Caki2 (cell line): ENCODE measurements at places on chromosomes 7 and 10. TPM values are rescaled to one million over a fixed set of nuclear protein-coding genes. Genes with fewer than 3 reads are reported as not detected.

Gene PLEKHS1
- total RNA-seq: not detected in 2 replicates

Gene ELN
- total RNA-seq: 0.27 TPM in 1 of 2 replicates, not detected in the other

DNA sequence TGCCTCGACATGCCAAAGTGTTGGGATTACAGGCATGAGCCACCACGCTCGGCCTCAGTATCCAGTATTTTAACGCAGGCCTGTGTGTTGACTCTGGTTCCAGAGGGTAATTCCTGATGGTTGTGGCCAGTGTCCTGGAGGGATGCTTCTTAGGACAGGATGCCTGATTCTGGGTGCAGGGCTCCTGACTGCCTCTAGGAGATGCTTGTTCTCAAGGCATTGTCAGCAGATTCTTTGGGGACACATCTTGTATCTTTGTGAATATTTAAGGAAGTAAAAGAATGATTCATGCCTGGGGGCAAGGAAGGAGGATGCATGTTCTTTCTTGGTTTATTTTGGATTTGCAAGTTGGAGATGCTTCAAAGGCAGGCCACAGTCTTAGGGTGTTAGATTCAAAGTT is 2.2 kb downstream of the ZDHHC4 start:
- no peak for DNase-seq

Gene SPDYE5
- total RNA-seq: not detected in 2 replicates

Gene NODAL
- total RNA-seq: not detected in 2 replicates

Gene NEUROG3
- not detected in 2 replicates for total RNA-seq

DNA sequence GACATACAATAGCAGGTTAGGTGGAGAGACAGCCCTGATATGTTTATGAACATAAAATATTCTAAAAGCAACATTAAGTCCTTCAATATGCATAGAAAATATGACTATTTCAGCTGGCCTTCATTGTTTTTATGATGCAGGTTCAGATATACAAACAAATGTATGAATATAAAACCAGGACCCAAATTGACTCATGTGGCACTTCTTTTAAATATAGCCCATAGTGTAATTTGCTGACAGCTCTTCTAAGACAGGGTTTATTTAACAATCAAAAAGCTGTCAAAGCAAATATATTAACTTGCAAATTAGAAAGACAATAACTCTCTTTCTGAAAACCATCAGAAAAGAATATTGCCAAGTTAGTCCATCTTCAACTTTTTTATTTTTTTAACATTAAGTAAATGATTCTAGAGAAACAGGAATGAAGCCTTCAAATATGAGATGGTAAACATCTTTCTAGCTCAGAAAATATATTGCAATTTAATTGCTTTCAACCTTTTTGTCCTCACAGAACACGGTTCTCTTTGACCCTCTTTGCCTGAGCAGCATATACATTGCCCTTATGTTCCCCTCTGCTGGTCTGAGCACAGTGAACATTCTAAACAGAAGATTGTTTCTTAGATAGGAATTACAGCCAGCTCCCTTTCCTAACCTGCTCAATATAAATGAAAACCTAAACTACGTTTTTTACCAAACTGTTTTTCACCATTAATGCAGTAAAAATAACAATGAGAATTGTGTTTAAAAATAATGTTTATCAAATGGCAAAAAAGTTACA is 82.8 kb downstream of the CACNA2D1 start:
- no peak for DNase-seq

Gene ZNF239
- total RNA-seq: 4.7 and 11.0 TPM in 2 replicates

DNA sequence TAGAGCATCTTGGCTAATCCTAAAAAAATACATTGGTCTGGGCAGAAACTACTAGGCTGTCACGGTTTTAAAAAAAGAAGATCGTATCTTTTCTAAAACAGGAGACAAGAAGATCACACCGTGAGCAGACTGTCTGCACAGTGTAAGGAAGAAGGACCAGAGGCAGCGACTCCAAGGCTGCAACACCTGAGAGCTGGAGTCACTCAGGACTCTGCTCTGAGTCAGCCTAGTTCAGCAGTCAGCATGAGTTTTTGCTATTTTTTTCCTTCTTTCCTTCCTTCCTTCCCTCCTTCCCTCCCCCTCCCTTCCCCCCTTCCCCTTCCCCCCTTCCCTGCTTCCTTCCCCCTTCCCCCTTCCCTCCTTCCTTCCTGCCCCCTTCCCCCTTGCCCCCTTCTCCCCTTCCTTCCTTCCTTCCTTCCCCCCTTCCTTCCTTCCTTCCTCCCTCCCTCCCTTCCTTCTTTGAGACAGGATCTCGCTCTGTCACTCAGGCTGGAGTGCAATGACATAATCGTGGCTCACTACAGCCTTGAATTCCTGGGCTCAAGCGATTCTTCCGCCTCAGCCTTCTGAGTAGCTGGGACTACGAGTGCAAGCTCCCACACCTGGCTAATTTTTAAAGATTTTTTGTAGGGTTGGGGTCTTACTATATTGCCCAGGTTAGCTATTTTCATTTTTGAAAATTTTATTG is 24.4 kb downstream of the BAG3 start:
- DNase-seq: no peak

DNA sequence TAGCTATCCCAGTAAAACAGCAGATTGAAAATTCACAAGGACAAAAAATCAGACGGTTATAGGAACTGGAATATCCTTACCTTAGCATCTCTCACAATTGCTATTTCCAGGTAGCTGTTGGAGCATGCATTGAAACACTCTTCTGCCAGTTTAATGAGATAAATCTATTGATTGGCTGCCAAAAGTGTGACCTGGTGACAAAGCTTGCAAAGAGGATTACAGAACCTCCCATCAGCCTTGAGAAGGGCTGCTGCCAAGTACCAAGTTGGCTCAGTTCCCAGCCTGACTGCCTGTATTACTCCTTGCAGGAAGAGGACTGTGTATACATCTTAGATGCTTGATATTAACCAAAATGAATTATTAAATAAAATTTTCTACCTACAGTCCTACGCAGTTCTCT is 5.1 kb downstream of the PRLHR start:
- no peak for DNase-seq

- DNase-seq: no peak
Measured at GRCh38 chr7:113099284-113099919, 12.8 kb upstream of the GPR85 start.

GRCh38 chr10:132539894-132540293 is 2.3 kb downstream of the INPP5A start:
- DNase-seq: no peak

DNA sequence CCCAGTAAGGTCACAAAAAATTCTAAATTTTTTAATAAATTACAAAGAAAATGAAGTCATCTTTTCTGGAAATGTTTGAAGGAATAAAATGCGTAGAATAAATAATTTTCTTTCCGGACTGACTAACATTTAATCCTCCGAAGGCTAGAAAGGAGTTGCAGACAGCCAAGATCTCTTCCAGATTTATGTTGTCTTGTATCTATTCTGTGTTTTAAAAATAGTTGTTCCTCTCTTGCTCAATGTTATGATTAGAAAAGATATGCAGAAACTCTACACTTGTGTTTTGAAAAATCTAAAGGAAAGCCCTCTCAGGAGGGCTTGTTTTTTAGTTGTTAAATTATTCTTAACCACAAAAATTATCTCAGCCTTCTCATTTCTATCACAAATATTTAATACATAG is 70.7 kb downstream of the MACC1 start:
- DNase-seq: no peak

GRCh38 chr10:923844-924523 is 7.5 kb downstream of the LARP4B start:
- no peak for DNase-seq

Gene CFAP70
- total RNA-seq: 0.78 and 3.4 TPM in 2 replicates

Gene DENND2A
- total RNA-seq: 0.34 and 0.75 TPM in 2 replicates

Gene ZNF680
- total RNA-seq: 5.4 and 9.6 TPM in 2 replicates

DNA sequence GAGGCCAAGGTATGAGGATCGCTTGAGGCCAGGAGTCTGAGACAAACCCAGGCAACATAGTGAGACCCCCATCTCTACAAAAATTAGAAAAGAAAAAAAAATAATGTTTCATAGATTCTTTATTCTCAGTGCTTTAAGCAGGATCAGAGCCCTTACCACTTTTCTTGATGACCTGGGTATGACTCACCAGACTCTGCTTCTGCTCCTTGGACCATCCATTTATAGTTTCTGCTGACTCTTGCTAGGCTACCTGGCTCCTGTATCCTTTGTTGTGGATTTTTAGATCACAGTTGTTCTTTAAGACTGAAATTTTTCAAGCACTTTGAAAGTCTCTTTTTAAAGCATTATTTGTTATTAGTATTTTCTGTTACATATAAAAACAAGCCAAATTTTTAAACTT is 411.1 kb downstream of the GFRA1 start:
- DNase-seq: peak; percentile 28

Gene CALML3
- total RNA-seq: not detected in 2 replicates

GRCh38 chr10:51113007-51113406 is 38.7 kb downstream of the PRKG1 start:
- no peak for DNase-seq

- DNase-seq: peak; percentile 61
Measured at GRCh38 chr7:127588697-127589482, 679 bp downstream of the ARF5 start.

DNA sequence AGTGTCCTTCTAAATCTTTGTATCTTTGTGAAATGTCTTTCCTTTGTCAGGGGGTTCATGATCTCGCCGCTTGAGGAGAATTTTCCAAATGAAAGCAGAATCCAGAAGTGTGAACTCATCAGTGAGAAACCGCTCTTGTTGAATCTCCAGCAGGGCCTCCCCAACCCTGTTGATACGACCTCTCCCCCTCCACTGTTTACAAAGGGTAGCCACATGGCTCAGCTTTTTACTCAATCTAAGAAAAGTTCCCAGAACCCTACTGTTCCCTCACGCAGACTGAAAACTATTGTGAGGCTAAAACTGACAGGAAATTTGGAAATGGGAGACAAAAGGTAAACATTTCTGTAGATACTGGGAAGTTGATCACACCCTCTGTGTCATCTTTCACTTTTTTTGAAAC is 73.9 kb downstream of the SEMA3C start:
- no peak for DNase-seq

Gene EVX1
- not detected in 2 replicates for total RNA-seq

Gene CABCOCO1
- total RNA-seq: 0.24 and 1.6 TPM in 2 replicates

Gene TNKS2
- total RNA-seq: 11.8 and 13.7 TPM in 2 replicates

DNA sequence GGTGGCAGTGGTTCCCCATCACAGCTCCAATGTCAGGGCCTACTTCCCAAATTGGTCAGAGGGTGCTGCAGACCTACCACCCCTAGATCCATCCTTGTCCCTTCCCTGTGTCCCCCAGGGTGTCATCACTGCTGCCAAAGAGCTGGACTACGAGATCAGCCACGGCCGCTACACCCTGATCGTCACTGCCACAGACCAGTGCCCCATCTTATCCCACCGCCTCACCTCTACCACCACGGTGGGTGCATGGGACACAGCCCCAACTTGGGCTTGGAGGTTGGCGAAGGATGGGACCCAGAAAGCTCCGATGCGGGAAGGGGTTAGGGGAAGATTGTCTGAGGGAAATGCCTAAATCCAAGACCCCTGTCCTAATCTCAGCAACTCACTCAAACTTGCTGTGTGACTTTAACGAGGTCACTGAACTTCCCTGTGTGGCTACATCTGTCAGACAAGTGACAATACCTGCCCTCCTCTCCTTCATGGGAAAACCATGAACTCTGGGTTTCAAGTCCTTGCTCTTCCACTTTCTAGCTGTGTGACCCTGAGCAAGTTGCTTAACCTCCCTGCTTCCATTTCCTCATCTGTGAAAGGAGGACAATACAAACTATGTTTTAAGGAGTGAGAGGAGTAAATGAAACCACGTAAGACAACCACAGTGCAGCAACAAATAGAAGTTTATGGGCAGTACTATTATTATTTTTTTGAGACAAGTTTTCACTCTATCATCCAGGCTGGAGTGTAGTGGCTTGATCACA is 4.9 kb upstream of the VSIR start:
- no peak for DNase-seq

Gene UNCX
- total RNA-seq: not detected in 2 replicates
